ENCODE measurements at places on chromosomes 2 and 18.

DNA sequence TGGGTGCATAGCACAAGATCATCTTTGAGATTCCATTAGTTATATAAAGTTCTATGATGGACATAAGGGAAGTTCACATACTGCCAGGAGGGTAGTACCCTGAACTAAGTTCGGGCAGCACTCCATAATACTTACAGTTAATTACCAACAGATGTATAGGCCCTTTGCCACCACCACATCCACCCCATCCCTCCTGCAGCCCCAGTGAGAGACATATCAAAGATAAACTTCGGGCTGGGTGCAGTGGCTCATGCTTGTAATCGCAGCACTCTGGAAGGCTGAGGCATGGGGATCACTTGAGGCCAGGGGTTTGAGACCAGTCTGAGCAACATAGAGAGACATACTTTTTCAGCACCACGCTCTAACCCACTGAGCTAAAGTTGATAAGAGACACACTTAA is 46.4 kb upstream of the NPAS2 start:
- peak; percentile 40 for DNase-seq

- no peak for DNase-seq
These were observed 177.1 kb upstream of the COPS8 start for GRCh38 chr2:236908439-236909192.

GRCh38 chr2:141015341-141016047 is 1115.3 kb downstream of the LRP1B start:
- DNase-seq = no peak

DNA sequence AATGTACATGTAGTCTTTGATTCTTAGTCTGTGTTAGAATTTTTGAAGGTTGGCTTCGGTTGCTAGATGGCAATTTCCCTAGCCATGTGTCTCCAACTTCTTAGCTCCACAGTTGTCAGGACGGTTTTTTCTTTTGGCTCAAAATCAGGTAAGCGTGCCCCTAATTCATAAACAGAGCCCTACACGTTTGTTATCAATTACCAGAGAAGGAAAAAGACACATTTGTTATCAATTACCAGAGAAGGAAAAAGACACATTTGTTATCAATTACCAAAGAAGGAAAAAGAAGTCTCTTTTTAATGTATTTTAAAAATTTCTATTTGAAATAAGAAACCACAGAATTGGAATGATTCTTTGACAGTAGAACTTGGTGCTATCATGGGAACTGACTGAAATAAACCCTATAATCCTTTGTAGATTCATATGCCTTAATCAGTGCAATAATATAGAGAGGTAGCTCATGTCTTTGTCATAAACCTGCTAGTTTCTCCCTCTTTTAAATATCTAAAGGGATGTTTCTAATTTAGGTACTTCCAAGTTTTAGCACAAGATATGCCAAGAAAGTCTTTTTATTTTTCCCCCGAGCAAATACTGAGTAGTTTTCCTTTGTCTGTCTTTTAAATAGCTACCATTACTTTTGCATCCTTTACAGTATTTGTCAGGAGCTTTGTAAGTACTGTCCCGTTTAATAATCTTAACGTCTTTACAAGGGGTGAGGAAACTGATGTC is 35.9 kb downstream of the CAMKMT start:
- DNase-seq = peak; percentile 17

GRCh38 chr2:205706769-205707381 is 24.6 kb downstream of the NRP2 start:
- DNase-seq = peak; percentile 87

DNA sequence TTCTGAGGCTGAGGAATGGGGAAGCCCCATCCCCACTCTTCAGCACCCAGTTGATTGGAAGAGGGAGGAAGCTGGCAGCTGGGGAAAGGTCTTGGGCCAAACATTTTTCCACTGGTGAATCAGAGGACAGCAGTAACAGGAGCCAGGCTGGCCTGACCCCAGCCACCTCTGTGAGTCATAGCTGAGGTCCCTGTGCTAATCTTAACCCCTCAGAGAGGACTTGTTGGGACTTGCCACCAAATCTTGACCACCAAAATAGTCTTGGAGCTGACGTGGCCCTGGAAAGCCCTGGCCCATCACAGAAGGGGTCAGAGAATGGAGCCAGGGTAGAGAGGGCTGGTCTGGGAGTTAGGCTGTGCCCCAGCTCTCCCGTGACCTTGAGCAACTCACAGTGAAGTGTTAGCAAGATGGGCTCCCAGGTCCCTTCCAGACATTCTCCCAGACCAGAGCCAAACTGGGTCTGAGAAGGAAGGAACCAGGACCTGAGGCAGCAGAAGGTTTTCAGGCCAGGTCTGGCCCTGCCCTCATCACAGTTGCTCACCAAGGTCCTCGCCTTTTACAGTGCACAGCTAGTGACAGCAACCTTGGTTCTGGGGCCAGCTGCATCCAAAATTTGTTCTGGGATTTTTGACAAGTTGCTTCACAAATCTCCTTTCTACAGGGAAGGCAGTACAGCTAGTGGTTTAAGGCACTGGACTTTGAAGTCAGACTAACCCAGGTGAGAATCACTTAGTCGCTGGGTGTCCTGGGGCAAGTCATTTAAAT is 266.6 kb downstream of the CYP26B1 start:
- peak; percentile 84 for DNase-seq

DNA sequence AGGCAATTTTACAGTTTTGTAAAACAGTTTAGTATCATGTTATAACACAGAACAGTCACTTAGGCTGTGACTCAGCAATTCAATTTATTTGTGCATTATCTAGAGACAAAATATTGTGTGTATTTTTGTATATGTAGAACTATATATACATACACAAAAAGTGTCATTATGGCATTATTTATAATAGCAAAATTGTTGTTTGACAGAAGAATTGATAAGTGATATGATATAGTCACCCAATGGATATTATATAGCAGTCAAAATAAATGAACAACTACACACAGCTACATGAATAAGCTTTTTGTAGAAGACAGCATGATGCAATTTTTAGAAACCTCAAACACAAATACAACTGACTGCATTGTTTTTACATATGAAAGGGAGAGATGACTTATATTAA is 334.0 kb downstream of the TRIB2 start:
- DNase-seq = peak; percentile 6

GRCh38 chr2:23673830-23674679 is 252.9 kb downstream of the ATAD2B start:
- DNase-seq = no peak

DNA sequence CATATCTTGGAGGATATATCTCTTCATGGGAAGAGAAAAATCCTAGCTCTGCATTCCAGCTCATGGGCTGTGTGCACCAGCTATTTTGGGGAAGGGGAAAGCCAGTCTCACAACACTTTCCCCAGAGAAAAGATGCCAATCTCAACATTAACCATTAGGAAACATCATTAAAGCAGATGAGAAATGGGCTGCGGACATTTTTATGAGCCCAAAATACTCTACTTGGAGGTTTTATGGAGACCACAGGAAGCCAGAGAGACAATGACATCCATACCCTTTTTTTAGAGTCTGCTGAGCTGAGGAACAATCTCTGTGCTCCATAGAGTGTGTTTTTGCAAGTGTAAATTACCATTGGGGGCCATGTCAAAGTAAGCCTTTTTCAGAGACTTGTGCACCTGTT is 213.7 kb downstream of the TRIB2 start:
- no peak for DNase-seq

GRCh38 chr2:187129306-187129705 is 280.3 kb upstream of the ZSWIM2 start:
- no peak for DNase-seq

DNA sequence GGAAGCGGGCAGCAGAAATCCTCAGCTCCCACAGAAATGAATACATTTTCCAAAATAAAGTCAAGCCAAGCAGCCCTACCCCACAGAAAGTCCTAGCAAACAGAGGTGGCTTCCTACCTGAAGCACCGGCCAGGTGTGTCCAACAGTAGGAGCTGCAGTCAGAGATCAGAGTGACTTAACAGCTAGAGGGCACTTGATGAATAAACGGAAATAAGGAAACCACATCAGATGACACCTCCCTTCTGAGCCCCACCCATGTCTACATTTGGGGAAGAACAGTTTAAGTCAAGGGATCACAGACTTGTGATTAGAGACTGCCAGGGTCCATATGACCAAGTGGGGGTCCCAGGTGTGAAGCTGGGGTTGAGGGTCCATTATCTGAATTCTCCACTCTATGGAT is at the start of gene CXCR1:
CXCR1 (minus strand) TSS at position 172 of the 400 bp plus-strand sequence. CDS start 1,751 bp downstream, outside the sequence.
- no peak for DNase-seq

GRCh38 chr2:173831312-173832229 is 133.6 kb downstream of the SP3 start:
- peak; percentile 89 for DNase-seq

DNA sequence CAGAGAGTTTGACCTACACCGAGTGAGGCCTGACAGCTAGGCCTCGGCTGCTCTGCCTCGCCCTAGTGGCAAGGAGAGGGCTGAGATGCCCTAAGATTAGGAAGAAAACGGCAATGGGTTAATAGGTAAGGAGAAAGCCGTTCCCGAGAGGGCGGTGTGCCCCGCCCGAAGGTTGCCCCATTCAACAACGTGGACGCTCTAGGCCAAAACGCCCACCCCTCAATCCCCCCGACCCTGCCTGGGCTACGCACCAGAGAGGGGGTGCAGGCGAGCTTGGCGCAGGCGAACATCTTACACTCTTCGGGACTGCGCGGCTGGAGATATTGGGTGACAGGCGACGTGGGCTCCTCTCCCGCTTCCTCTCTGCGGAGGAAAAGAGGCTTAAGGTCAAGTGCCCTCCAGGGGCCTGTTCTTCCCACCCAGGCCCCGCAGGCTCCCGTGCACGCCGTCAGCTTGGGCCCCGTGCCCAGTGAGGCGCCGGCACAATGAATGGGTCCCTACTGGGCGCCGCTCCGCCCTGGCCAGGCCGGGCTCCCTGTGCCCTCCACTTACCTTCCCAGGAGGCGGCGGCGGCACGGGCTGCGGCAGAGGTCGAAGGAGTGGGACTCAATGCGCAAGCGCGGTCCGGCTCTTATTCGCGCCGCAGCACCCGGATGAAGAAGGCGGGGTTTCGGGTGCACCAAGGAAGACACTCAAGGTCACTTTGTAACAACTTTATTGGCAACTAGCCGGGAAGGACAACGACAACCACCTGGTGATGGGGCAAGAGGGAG is at the start of gene ATP5MC3:
ATP5MC3 (minus strand) TSS at position 607 of the 773 bp plus-strand sequence; CDS start at position 290, 317 bp downstream.
- DNase-seq = peak; percentile 93

GRCh38 chr18:75869162-75869561 is 441.7 kb upstream of the SMIM21 start:
- no peak for DNase-seq

DNA sequence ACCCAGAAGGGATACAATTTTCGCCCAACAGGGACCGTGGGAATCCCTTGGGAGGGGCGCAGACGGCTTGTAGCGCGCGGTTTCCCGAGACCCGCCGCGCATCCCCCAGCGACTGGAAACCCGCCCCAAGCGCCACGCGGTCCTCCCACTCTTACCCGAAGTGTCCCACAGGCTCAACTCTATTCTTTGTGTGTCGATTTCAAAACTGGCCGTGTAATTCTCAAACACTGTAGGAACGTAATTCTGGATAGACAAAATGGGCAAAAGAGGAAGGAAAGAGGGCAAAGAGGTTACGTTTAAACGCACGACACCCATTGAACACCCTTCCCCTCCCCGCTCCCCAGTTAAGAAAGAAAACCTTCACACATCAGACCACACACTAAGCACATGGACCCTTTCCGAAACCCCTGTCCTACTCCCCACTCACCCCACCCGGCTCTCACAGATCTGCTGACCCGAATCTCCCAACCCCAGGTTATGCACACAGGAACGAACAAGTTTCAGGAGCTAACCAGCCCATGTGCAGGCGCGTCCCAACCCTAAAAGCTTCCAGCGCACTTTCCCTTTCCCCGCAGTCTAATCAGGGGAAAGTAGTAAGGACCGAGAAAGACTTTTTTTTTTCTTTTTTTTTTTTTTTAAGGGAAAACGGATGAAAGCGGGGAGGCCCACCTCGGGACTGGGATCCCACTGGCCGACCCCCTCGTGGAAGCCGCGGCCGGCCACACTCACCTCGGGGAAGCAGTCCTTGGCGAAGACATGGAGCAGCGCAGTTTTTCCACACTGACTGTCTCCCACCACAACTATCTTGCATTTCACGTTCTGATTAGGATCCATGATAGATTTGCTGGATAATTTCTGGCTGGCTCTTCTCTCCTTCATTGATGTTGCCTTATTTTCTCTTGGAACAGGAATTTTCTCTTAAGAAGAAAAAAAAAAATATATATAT is 655 bp downstream of the RND3 start:
- peak; percentile 56 for DNase-seq

GRCh38 chr18:9506046-9506792 is 30.9 kb downstream of the RALBP1 start:
- DNase-seq = no peak

DNA sequence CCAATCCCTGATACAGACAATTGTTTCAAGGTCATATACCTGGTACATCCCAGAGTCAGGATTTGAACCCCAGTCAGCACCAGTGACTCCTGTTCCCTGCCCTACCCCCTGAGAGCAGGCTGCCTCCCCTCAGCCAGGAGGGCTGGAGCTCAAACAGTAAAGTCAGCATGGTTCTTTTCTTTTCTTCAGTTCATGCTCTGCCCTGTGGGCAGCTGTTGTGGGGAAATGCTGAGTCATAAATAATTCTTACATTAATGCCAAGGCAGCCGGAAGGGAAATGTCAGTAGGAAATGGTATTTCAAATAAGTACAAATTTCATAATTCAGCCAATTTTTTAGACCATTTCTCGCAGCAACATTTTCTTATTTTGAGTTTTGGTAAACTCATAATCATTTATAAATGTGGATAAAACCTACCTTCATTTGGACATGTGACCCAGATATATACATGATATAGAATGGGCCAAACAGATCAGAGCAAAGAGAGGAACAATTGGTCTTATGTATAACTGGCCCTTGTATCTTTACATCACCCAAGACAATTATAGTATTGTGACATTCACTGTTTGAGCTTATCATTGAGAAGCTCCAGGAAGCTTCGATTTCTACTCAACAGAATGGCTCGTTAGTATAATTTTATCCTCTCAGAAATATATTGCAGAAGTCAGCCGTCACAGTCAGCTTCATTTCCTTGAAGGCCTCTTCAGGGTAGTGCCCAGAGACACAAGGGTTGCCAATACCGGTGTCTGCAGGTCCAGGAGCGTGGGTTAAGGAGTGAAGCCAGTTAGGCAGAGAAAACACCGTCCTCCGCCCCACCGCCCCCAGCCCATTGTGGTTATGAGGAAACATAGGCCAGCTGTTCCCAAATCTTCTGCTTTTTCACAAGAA is 28.0 kb upstream of the SCYGR1 start:
- peak; percentile 67 for DNase-seq

- peak; percentile 78 for DNase-seq
These were observed 5.2 kb upstream of the NCAPH start for GRCh38 chr2:96330407-96330806.

GRCh38 chr2:95799892-95800291 is 191.7 kb downstream of the ANKRD36C start:
- DNase-seq = no peak

GRCh38 chr2:128487650-128488387 is 169.2 kb upstream of the HS6ST1 start:
- DNase-seq = no peak
